AG08395 (cell line): ENCODE measurements at places on chromosomes 4 and X.

DNA sequence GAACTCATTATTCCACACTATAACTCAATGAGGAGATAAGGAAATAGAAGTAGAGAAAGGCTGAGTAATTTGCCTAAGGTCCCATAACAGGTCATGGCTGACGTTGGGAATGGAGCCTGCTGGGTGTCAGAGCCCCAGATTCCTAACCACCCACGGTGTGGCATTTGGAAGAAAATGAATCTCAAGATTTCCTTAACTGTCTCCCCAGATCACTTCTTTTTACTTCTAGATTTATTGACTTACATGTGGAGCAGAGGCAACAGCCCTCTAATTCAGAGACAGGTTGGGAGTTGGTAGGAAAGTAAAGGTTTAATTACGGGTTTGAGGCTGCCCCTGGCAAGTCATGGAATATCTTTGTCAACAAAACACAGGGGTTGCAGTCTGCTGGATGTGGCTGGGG is 134.0 kb downstream of the ARHGAP10 start:
- no peak for DNase-seq

- no peak for DNase-seq
These were observed at the start of gene FGA for GRCh38 chr4:154590329-154591006. FGA (minus strand) TSS chr4:154590742; CDS start chr4:154590687, 55 bp downstream.

DNA sequence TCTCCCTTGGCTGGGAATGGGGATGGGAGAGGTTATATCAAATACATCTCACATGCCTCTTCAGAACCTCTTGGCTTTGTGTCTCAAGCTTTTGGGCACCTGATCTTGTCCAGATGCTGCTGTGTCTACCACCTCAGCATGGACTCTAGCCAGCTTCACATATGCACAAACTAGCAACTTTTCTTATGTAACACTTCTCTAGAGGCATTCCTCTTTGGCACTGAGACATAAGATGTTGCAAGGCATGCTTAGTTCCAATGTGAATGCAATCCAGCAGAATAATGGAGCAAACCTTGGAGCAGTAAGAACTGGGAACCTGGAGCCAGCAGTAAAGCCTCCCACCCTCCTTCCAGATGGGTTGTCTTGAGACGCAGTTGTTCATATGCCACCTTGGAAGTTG is 113.4 kb upstream of the TMEM47 start:
- peak; percentile 18 for DNase-seq

- DNase-seq = no peak
These were observed 15.3 kb downstream of the TMEM175 start for GRCh38 chr4:947491-947971.

DNA sequence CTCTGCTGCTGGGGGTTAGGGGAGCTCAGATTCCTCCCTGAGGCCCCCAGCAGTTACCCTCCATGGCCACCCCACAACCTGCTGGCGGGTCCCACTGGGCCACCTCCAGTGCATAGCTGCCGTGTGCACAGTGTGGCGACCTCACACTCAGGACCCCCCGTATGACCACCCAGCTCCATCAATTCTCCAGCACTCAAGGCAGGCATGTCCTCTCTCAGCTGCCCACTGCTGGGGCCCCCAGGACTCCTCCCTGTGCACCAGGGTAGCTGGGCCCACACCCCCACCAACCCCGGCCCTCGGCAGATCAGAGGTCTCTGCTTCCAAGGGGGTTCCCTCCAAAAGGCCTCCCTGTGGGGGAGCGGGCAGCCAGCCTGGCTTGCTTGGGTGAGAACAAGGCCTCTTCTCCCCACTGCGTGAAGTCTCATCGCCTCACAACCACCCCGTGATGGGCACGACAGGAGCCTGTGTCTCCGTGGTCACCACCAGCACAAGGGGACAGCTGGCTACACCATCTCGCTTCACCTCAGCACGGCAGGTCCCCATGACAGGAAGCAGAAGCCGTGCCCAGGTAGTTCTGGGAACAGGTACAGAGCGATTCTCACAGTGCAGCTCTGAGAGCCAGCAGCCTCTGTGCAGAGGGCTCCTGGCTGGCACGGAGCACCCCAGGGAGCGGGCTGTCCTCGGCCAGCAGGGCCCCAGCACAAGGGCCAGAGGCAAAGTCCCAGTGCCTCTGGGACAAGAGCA is 4.6 kb upstream of the HAUS3 start:
- DNase-seq = no peak

DNA sequence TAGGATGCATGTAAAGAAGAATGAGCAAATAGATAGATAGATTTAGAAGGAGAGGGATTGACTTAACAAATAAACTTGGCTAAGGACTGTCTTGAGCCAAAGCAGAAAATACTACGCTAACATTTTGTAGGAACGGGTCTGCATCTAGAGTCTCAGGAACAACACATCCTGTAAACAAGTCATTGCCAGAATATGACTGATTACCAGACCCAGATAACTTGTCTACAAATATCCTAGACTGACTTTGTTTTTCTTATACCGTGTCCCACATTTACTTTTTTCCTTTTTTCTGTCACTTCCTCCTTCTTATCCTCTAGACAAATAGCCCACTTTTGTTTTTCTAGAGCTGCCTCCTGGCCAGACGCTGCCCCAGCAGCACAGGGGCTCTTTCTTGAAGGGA is 393.6 kb downstream of the PDGFC start:
- DNase-seq = no peak

DNA sequence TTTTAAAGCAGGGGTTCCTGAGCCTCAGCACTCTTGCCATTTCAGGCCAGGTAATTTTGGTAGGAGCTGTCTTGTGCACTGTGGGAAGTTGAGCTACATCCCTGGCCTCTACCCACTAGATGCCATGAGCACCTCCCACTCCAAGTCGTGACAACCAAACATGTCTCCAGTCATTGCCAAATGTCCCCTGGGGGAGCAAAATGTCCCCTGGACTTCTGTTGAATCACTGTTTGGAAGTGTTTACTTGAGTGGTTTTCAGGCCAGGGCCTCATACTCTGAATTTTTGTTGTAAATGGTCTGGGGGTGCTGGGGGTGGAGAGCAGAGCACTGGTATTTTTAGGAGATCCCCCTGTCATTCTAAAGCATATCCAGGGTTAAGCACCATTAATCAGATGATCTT is 3.2 kb downstream of the PDK3 start:
- no peak for DNase-seq

- no peak for DNase-seq
These were observed 175.6 kb downstream of the FBXO8 start for GRCh38 chr4:174107746-174108354.

DNA sequence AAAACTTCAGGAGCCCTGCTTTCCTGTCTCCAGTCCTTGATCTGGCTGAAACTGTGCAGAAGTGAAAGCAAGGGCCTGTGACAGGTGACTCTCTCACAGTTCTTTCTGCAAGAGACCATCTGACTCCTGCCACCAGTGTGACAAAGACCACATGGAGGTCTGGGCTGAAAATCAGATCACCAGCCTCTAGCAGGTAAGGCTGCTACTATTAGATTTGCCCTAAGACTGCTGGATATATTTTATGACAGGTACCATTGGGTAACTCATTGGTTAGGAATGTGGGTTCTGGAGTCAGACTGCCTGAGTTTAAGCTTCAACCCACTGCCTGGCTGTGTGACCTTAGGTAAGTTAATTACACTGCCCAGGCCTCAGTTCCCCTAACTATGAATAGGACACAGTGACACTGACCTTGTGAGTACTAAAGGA is 163.3 kb upstream of the SLC7A11 start:
- no peak for DNase-seq
